Right forelimb (tissue), 1 donor: ENCODE measurements at places on chromosomes 12 and 14.

- DNase-seq: no peak
Observed at GRCh38 chr14:76424359-76424758, 48.4 kb downstream of the ESRRB start.

DNA sequence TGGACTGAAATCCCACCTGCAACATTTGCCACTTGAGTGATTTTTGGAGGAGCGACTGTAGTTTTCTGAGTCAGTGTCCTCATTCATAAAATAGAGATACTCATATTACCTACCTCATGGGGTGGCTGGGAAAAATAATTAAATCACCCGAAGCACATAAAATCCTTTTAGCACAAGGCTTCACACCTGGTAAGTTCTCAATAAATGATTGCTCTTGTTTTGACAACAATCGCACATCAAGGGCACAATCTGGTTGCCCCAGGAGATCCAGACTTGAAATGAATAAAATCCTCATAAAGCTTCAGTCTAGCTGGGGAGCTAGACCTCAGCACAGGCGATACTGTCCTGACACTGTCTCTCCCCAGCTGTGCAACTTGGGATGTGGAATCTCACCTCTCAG is 76.0 kb upstream of the CCDC60 start:
- no peak for DNase-seq

DNA sequence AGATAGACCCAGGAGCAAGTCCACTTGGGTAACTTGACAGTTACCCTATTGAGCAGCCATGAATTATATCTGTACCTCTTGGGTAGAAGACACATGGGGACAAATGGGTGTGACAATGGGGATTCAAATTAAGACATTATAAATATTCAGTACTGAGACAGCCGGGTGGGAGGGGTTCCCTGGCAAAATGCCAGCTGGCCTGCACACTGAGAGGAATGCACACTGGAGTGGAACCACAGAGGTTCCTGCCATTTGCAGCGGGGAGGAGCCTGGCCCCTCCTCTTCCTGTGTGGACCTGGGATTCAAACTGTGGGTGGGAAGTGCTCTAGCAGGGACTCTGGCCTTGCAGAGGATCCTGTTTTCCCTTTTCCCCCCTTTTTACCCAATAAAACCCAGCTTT is 118.7 kb upstream of the CDKN3 start:
- no peak for DNase-seq

DNA sequence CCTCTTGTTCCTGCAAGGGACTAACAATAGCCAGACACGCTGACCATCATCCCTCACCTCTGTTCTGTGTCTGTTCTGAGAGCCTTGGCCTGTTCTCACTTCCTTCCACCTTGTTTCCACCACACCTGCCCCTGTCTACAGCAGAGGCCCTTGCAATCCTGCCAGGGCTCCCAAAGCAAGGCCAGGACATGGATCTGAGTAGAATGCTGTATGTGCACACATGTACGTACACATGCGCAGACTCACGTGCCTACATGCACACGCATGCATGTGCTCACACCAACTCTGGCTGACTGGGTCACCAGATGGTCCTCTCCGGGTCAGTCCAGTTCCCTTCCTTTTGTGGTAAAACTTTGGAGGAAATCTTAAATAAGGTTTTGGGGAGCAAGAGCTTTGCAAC is 133.0 kb upstream of the C14orf180 start:
- DNase-seq: no peak

DNA sequence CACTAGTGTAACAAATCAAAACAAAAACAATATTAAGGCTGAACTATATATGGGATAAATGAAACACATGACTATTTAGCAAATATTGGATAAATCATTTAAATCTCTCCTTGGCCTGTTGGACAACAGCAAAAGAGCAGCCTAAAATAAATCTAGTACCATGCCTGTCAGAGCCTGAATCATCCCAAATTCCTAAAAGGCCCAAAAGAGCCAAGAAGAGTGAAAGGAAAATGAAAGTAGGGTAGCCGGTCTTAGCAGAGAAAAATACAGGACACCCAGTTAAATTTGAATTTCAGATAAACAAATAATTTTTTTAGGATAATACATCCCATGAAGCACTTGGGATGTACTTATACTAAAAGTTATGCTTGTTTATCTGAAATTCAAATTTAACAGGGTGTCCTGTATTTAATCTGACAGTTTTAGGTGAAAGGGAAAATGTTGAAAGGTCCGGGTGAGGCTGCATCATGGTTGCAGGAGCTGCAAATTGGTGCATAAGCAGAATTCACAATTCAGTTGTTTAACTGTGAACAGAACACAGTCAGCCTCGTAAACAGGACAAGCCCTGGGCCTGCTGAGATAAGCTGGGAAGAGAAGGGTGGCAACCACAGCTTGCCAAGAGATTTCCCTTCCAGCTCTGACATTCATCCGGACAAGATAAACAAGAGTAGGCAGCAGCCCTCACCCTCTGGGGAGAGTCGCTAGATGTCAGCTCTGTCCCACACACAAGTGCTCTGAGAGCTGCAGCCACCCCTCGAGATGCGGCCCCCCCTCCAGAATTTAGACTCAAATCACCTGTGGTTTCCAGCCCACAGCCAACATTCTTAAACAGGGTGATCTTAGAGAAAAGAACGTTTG is 30.3 kb downstream of the DMAC2L start:
- peak; percentile 61 for DNase-seq

DNA sequence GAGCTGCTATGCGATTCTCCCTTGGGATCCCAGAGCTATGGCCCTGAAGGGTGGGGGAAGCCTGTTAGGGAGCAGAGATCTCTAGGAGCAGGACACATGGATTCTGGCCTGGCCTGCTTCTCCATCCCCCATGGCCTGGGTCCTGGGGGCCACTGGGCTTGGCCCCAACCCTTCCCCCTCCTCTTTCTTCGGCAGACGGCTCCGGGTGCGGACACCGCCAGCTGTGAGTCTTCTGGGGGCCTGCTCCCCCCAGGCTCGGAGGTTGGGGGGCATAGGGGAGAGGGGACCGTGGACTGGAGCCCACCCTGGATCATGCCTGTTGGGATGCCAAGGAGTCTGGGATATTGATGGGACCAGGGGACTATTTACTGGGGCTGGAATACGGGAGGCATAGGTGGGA is 9.0 kb downstream of the PRPF40B start:
- no peak for DNase-seq

DNA sequence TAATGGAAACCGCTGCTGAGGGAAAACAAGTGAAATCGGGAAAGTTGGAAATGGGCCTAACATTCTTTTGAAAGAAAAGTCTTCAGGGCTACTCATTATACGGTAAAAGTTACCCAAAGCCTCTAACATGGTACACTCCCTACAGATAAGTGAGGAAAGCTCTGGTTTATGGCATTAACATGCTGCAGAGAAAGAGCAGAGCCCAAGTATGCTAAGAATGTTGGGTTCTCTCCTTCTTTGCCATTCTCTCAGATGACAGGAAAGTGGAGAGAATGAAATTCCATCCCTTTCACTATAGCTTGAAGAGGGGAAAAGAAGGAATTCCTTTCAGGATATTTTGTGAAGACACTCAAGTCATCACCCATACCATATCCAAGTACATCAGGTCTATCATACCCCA is 348.0 kb downstream of the SEC23A start:
- DNase-seq: no peak
